Activated CD4-positive, alpha-beta T cell treated with anti-CD3 and anti-CD28 coated beads, Interleukin-2, amount 50 U/mL, for 24 hours (primary cell): ENCODE measurements at places on chromosomes 3 and 15.

GRCh38 chr15:92365084-92365483, 28.6 kb upstream of the ST8SIA2 start:
- no peak for DNase-seq

DNA sequence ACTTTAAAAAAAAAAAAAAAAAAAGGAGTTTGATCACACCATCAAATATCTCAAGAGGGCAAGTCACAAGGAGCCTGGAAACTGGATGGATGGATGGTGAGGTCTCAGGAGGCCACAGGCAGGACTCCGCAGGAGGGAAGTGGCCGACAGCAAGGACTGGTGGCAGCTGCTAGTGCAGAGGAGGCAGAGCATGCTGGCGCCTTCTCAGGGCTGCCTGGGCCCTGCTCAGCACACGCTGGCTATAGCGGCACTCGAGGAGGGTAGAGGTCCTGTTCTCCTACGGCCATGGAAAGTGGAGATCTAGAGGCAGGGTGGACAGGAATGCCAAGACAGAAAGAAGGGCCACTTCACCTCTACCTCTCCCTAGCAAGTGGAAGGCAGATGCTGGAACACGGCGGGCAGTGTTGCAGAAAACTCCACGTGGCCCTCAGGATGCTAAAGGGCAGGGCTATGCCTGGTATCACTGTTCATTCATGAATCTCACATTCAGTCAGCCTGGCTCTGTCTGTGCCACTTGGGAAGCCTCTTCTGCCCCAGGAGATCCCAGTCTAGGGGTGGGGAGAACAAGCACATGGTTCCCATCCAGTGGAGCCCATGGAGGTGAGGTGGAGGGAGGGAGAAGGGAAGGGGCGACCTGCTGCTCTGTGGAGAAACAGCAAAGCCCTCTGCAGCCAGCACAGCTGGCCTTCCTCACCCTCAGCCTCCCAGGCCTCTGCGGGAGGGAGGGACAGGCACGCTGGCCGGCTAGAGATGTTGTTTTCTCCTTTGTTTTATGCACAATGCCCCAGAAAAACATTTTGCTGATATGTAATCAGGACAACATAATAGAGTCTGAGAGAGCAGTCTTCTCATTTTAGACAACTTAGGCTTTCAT, 71.0 kb downstream of the OXNAD1 start:
- no peak for DNase-seq

DNA sequence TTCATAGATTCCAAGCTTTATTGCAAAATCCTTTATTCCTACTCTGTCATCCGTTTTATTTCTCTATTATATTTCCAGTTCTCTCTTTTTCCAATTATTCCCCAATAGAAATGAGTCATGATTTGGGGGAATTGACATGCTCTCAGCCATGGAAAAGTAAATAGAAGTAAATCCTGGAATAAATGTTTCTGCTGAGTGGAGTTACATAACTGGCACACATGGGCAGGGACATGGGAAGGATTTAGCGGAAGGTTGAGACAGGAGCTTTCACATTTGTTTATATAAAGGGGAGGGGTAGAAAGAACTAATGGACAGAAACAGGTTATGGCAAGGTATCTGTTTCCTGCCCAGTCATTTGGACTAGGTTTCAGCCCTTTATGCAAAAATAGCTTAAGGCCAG, 221.6 kb downstream of the PLOD2 start:
- no peak for DNase-seq

DNA sequence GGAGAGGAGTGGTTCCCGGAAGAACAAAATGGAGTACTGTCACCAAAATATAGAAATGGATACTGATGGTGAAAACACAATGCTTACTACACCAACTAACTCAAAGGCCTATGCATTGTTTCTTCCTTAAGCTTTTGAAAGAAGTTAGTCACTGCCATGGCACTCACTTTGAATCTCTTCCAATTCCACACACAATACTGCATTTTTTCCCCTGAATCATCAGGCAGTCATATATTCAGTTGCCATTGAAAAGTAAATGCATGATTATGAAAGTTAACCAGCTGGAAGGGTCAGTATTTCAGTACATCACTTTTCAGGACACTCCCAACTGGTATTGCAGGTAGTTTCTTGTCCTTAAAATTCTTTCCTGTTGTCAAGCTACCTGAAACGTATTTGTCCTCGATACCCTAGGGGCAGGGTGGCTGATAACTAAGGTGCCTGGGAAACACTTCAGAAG, 9.0 kb upstream of the LRRFIP2 start:
- DNase-seq: no peak

- DNase-seq: no peak
Observed at GRCh38 chr15:77457905-77458265, 37.2 kb downstream of the HMG20A start.

DNA sequence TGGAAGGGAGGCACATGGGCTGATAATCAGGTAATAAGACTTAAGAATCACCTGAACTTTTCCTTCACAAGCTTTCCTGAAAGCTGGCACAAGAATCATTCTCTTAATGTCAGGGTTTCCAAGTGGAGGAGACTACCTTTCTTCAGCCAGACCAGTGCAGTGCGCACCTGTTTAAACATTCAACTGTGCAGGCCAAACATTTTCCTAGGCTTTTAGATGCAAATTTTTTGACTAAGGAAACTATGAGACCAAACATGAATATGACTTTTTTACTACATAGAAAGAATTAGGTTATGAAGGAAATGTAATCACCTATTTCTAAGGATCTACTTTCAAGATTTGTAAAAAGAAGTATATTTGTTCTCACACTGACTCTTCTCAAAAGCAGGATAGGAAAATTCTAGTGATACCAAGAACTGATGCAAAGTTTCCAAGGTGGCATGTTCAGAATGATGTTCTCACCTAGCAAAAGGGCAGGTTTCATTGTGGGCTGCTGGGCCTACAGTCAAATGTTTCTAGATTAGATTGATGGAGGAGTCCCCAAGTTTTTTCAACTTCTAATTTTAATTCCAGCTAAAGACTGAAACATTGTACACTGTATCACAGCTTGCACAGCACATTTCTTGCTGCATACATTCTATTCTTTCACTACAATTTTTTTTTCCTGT, 339.1 kb downstream of the TIGIT start:
- DNase-seq: no peak

- DNase-seq: no peak
Observed at GRCh38 chr3:187822402-187822801, 77.1 kb upstream of the BCL6 start.

- DNase-seq: no peak
Observed at GRCh38 chr3:127677541-127678314, 5.0 kb downstream of the ABTB1 start.

DNA sequence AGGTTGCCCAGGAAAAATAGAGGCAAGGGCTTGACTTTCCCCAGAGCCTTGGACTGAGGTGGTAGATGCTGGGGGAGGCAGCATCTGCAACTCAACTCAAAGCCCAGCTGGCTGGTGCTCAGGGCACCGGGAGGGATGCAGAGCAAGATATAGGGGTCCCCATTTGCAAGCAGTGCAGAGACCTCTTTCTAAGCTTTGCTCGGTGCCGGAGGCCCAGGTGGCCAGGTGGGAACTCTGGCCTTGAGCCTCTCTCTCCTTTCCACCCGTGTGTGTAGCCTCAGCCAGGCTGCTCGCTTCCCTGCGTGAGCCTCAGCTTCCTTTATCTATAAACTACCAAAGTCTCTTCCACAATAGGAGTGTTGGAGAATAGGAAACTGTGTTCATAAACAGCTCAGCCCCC, 36.5 kb downstream of the SLC6A6 start:
- no peak for DNase-seq

- DNase-seq: no peak
Observed at GRCh38 chr3:71003511-71003910, 580.0 kb downstream of the FOXP1 start.

GRCh38 chr15:80721476-80721875, 26.4 kb downstream of the ABHD17C start:
- no peak for DNase-seq

GRCh38 chr3:133855772-133856171, 39.9 kb downstream of the RAB6B start:
- DNase-seq: no peak

DNA sequence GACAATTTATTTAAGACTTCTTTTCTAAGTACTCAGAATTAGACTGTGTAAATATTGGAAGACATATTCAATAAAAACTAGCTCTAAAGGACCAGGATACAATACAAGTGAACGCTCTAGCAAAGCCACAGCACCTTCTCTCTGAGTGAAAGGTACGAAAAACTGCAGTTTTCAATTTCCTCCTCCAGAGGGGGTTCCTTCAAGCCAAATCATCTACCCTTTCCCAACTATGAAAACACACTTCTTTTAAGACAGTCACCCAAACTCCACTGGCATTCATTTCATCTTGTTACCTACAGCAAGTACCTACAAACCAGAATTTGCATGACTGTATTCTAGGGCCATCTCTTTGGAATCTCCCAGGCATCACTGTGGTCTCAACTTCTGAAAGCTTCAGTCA, 165.8 kb downstream of the ERC2 start:
- no peak for DNase-seq

- DNase-seq: no peak
Observed at GRCh38 chr3:191094057-191094845, 104.8 kb upstream of the OSTN start.

GRCh38 chr3:48194446-48195071, 6.3 kb upstream of the CDC25A start:
- DNase-seq: no peak

DNA sequence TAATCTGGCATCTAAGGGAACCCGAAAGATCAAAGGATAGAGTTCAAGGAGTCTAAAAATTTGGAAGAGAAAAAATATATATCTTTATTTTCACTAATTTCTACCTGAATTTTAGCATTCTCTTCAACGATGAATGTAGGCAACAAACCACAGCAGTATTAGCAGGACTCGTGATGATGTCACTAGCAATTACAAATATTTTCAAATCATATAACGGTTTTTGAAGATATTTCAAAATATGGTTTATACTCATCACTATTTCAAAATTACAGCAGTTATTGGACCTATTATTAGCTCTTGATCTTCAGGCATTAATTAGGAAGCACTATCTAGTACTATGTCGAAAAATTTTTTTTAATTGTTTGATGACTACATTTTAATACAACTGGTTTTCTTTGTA, 27.0 kb upstream of the ANKDD1A start:
- DNase-seq: no peak
